ENCODE measurements at places on chromosomes 2 and 18.

- no peak for DNase-seq
Measured at GRCh38 chr18:8397034-8397433, 212.2 kb upstream of the RAB12 start.

- no peak for DNase-seq
Measured at GRCh38 chr2:121363632-121364420, 78.8 kb upstream of the TFCP2L1 start.

- DNase-seq = no peak
Measured at GRCh38 chr18:74533666-74534065, 634 bp upstream of the CNDP1 start.

DNA sequence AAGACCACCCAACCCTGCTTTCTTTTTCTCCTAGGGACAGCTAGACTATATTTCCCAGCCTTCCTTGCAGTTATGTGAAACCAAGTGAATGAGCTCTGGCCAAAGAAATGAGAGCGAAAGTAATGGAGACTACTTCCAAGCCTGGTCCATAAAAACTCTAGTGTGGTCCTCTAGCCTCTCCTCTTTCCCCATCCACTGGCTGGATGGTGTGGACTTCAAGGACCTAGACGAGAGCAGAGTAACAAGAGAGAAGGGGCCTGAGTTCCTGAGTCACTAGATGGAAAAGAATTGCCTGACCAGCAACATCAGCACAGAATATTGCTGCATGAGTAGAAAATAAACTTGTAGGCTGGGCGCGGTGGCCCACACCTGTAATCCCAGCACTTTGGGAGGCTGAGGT is 2.9 kb upstream of the TMSB10 start:
- DNase-seq = no peak

- DNase-seq = no peak
Measured at GRCh38 chr18:54790109-54790508, 38.2 kb upstream of the RAB27B start.

DNA sequence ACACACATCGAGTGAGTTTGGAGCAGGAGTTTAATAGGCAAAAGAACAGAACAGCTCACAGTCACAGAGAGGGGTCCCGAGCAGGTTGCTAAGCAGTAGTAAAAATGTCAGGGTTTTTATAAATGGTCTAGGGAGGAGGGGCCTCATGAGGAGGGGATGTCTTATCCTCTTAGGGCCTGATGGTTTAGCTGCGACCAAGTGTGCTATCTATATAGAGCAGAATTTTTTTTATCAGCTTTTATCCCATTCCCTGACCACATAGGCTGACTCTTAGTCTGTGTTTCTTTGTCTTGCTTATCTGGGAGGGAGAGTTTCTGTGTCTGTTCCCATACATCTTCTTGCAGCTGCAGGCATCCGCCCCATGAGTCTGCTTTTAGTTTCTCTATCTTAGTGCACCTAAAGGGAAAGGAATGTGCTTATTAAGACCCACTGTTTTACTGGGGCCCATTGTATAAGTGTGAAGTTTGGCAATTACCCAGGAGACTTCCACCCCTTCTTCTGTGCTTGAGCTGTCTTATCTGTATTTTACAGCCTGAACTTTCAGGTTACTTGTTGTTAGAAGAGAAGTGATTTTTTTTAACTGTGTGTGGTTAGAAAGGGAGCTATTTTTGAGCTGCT is 30.4 kb upstream of the GMCL1 start:
- DNase-seq = no peak

DNA sequence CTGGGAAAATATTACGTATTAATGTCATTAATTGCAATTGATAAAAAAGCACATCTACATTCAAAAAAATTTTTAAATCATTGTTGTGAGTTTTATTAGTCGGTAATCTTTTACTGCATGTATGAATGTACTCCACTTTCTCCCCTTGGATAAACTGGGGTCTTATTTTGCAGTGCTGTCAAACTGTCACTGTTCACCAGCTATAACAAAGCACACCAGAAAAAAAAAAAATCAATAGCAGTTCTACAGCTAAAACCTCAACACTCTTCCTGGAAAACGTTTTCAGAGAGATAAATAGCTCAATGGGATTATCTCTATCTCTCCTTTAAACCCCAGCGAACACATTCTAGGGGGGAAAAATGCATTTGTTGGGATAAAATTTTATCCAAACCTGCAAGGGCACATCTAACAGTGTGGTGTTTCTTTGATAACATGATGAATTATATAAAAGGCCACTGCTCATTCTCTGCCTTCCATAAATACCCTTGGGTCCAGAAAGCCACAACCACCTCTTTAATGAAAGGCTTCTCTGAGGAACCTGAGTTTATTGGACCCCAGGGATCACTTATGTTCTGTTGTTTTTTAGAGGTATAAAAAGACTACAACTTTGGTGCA is 219.9 kb downstream of the CDH20 start:
- no peak for DNase-seq

GRCh38 chr18:59769129-59769865 is 72.1 kb upstream of the CCBE1 start:
- no peak for DNase-seq

DNA sequence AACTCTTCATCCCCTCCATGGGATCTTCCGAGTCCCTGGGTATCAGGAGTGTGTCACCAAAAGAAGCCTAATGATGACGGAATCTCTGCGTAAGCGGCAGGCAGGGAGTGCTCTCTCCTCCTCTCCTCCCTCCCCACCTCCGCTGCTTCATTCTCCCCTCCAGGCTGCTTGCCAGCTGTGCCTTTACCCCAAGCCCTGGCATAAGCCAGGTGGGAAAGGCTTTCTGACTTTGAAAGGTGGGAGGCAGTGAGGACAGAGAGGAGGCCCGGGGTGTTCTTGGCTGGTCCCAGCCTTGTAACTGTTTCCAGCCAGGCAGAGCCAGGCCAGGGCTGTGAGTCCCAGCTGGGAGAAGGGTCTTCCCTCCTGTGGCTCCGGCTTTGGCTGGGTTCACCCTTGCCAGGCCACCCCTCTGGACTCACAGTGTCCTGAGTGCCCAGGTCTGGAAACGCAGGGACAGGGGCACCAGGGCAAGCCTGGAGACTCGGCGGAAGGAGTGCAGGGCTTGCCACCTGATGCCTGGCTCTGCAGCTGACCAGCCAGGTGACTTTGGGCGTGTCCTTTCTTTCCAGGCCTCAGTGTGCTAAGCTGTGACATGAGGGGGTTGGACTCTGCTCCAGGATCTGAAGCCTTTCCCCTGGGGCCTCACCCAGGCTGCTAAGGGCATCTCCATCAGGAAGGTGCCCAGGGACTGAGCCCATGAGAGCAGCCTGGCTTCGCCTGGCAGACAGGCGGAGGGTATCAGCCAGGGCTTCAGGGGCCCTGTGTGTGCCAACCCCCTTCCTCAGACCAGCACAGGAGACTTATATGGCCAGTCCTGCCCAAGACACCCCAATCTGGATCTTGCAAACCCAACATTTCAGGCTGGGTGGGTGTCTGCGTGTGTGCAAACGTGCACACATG is 32.7 kb upstream of the HPCAL1 start:
- DNase-seq = no peak

- no peak for DNase-seq
Measured at GRCh38 chr2:233833345-233833744, 21.0 kb downstream of the HJURP start.

GRCh38 chr2:105397025-105397722 is 1.7 kb downstream of the FHL2 start:
- DNase-seq = no peak

GRCh38 chr2:133819906-133820305 is 251.6 kb upstream of the NCKAP5 start:
- no peak for DNase-seq

DNA sequence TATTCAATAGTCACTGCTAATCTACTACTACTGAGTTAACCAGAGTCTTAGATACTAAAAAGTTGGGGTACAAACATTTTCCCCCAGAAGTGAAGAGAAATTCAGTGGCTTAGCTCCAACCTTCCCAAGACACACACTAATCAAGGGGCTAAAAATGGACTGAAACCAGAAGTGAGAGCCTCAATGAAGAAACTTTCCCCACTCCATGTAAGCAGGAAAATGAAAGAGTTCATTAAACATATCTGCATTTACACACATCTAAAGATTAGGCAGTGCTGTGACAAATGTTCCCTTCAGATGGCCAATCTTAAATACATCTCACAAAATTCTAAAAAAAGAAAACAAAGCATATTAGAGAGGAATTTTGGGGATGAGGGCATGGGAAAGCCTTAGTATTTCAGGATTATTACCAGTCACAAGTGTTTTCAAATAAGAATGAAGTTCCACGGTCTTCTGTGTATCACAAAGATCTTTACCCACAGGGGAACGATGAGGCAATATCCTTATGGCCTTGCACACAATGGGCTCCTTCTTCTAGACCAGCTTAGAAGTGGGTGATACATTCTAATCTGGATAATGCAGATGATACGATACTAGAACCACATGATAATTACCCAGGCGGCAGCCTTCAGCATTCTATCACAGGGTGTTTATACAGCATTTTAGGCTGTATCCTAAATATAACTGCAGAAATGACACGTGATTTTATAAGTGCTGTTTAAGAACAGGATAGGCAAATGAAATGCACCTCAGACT is 17.1 kb downstream of the ANKRD44 start:
- DNase-seq = no peak

- no peak for DNase-seq
Measured at GRCh38 chr2:23534771-23535170, 149.8 kb downstream of the KLHL29 start.

GRCh38 chr2:240481720-240482119 is 46.3 kb downstream of the GPC1 start:
- DNase-seq = no peak

DNA sequence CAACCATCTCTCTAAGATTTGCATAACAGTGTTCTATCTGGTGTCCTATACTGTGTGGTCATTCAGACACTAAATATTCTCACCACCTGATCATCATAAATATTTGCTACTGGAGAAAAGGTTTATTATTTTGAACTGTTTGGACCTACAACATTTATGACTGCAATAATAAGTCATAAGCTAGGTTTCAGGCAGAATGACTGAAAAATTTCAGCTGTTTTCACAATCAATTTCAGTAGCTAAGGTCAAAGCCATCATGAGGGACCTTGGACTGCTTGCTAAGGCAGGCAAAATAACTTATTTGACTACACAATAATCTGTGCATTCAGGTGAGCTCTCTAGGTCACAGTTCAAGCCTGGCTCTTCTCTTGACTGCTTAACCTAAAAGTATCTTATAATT is 425.5 kb upstream of the CDH2 start:
- DNase-seq = no peak

DNA sequence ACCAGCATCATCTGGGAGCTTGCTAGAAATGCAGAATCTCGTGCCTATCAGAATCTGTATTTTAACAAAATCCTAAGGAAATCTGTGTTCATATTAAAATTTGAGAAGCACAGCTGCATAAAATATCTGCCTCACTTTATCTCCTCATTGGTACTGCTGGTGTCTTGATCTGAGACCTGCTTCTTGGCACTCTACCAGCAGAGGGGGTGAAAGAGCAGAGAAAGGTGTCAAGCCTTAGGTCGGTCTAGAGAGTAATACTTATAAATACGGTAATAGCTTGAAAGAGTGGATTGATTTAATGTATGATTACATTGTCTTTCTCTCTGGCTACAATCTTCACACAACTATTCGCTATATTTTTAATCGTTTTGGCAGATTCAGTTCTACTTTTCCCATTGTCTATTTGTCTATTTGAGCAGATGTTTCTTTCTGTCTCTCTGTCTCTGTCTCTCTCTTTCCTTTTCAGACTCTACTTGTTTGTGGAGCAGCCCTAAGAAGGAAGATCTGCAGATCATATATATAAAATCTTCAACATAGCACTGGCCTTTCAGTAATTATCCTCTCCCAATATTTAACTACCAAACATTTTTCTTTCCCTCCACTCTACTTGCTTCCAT is 1.7 kb upstream of the GCG start:
- peak; percentile 52 for DNase-seq

GRCh38 chr2:238290091-238290509 is 1.7 kb upstream of the PER2 start:
- peak; percentile 93 for DNase-seq

- DNase-seq = no peak
Measured at GRCh38 chr2:55732854-55733253, 39.2 kb upstream of the PNPT1 start.

DNA sequence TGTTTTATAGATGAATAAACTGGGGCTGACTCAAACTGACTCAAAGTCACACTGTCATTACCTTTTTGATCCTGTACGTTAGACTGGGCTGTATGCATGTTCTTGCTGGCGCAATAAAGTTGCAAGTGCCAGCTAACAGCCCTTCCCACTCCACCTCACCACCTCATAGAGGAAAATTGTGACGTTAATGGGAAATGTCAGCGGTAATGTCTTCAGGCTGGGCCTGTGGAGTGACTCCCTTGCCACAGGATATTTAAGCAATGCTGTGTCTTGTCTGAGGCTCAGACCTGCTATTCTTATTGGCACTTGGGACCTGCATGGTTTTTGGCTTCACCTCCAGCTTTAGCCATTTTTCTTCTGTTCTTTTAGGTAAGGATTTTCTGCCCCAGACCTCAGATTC is 25.2 kb upstream of the CASP10 start:
- no peak for DNase-seq

DNA sequence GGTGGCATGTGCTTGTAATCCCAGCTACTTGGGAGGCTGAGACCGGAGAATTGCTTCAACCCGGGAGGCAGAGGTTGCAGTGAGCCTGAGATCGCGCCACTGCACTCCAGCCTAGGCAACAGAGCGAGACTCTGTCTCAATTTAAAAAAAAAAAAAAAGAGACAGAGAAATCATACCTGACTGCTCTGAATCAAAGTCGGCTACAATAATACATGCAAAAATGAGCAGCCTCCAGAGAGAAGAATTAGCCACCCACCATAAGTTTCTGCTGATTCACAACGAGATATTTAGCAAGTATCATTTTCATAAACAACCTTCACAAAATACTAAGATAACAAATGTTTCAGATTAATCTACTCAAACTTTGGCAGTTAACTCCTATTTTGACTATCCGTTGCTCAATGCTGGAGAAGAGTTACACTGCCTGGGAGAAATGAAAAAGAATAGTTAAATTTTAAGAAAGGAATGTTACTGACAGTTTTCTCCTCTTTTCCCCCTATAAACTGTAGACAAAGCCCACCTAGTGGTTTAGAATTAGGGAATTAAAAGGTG is 1.5 kb downstream of the OSBPL1A start:
- DNase-seq = no peak

DNA sequence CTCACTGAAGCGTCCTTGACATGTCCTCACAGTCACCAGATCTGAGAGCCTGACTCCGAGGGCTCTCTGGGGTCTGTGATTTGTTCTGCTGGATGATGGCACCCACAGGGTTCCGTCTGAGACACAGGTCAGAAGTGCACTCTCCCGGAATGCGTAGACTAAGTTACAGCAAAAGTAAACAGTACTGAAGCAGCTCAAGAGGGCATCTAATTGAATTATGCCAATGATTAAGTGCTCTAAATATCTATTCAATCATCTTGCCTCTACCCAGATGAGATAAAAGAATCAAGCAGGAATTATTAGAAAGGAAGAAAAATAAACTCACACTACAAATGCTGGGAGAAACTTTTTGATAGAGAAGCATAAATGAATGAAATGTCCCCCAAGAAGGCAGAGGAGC is 544.1 kb downstream of the SOX11 start:
- no peak for DNase-seq

Measured in NCI-H146 (cell line).